ENCODE measurements at places on chromosomes 12 and 14.

DNA sequence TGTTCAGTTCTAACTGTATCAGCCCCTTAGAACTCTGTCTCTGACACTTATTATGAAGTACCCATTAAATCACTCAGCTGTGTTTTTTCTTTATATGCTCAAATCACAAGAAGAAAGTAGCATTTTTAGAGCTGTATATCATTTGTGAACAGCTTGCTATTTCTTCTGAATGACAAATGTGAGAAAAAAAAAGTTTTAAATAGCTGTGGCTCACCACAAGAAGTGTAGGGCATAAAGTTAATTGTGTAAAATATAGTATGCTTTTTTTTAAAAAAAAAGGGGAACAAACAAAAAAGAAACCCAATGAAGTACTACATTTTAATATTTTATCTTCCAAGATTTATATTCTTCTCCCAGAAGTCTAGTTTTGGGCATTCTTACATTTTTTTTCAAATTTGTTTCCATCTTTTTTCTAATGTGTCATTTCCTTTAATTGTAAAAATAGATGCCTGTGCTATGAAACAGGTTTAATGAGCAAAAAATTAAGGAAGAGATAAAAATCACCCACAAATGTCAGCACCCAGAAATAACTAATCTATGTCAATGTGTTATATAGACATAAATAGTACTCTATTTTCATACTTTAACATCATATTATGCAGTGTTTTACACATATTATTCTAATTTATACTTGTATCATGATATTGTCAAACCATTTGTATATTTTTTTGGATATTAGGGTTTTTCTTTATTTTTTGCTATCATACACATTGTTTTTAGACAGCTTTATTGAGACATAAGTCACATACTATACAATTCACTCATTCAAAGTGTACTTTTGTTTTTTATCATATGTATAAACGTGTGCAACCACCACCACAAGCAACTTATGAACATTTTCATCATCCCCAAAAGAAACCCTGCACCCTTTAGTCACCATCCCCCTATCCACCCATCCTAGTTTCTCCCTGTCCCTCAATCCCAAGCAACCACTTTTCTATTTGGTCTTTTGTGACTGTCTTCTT lies 22.4 kb upstream of the LRRK2 start:
- no peak for DNase-seq

- peak; percentile 99 for DNase-seq
These were observed at the start of gene ZNF84 for GRCh38 chr12:133037207-133038005. Gene ZNF84 (plus strand): TSS chr12:133037509. CDS start chr12:133041468, 3,959 bp downstream.

DNA sequence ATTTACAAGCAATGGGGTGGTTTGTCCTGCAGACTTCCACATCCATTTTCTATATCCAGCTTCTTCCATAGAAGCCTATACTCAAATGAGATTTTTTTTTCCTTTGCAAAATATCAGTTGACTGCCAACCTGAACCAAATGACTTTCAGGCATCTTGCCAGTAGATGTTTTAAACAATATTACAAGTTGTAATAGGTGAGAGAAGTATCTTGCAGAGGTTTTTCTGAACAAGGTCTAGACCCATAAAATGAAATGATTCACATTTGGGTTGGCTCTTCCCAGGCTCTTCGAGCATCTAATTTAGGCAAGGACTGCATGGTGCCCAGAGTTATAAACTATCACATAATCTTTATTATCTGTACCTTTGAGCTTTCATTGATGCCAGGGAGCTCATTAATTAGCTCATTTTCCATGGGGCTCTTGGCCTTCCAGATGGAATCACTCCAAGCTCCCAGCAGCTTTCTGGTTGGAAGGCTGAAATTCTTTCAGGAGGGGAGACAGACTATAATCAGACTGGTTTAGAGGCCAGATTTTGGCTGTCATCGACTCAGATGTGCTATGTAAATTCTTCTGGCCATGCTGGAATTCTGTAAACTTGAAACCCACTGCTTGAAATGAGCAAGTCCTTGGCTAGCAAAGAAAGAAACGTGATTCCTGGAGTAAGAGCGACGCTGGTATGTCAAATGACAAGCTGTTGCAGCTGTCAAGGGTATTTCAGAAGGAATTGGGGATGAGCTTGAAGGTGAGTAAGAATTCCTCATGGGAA lies 32.2 kb upstream of the DICER1 start:
- no peak for DNase-seq

- no peak for DNase-seq
These were observed 3.0 kb downstream of the GPN3 start for GRCh38 chr12:110465024-110465423.

DNA sequence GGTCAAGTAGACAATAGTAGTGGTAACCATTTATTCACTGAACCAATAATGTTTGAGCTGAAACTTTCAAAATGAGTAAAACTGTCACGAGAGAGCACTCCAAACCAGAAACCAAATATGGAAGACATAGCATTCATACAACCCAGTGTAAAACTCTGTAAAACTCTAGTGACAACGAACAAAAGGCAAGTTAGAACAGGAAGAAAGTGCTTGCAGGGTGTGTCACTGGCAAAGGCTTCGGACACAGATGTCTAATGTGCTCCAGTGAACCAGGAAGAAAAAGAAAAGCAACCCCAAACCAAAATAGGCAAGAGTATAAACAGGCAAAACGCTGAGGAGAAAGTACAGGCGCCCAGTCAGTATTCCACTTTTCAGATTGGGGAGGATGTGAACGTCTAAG lies 79.3 kb upstream of the FZD10 start:
- DNase-seq: no peak

DNA sequence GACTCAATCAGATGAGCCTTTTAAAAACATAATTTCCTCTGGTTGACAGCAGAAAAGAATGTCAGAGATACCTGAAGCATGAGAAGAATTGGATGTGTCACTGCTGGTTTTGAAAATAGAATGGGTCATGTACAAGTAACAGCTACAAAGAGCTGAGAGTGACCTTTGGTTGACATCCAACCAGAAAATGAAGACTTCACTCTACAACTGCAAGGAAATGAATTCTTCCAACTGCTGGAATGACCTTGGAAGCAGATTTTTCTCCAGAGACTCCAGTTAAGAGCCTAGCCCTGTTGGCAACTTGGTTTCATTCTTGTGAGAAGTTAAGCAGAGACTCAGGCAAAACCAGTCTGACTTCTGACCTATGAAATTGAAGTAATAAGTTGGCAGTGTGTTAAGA lies 505.9 kb downstream of the SLC16A7 start:
- DNase-seq: no peak

GRCh38 chr12:69898236-69898635 lies 73.2 kb downstream of the MYRFL start:
- DNase-seq: no peak

Measured in eye (tissue), 1 donor.